Karpas-422 (cell line): ENCODE measurements at places on chromosomes 11 and 22.
A peak's percentile ranks its signal among the peaks of the same experiment; 100 is the strongest.

GRCh38 chr11:127458561-127458960 lies 458.0 kb upstream of the KIRREL3 start:
- no peak for DNase-seq

- DNase-seq = no peak
These were observed 10.1 kb downstream of the TXN2 start for GRCh38 chr22:36471341-36471821.

GRCh38 chr11:65780770-65781151 lies at the start of gene AP5B1:
AP5B1 (minus strand) TSS chr11:65780976; CDS start chr11:65780591, 385 bp downstream.
- DNase-seq = peak; percentile 82

GRCh38 chr22:23800297-23801237 lies 13.8 kb downstream of the SMARCB1 start:
- DNase-seq = peak; percentile 94

- DNase-seq = no peak
These were observed 243.9 kb downstream of the TENM4 start for GRCh38 chr11:79196950-79197349.

DNA sequence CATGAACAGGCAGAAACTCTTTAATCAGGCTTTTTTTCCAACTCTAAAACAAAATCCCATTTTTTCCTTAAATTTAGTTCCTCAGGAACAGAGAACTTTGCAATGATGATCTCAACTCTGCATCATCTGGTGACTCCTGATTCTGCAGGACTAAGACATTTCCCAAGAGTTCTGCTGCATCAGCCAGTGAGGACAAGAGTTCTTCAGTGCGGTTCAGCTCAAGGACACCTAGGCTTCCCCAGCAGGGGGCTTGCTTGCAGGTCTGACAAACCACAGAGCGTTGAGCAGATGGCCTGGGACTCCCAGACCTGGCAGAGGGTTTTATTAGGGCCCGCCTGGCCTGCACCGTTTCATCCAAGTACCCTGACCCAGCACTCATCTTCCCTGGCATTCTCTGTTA lies 6.4 kb downstream of the CDCA5 start:
- peak; percentile 57 for DNase-seq

GRCh38 chr11:125223901-125224361 lies 59.4 kb downstream of the PKNOX2 start:
- no peak for DNase-seq

GRCh38 chr11:30113326-30113898 lies 96.6 kb upstream of the KCNA4 start:
- no peak for DNase-seq

DNA sequence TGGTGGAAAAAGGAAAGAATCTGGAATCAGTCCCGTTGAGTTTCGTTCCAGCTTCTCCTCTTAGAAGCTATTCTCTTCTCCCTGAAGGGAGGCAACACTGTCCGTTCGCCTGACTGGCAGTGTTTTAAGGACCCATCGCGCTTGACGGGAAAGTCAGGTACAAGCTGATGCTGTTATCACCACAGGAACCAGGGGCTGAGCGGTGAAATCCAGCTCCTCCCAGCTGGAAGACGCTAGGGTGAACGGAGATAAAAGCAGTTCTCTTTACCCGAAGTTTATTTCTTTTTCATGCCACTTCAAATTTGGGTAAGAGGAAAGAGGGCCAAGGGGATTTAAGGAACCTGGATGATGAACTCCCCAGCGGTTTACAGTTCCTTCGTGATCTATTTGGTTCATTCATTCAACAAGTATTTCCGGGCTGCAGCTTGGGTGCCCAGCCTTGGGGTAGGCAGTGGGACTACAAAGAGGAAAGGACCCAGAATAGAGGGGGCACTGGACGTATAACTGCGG lies 551 bp upstream of the DEUP1 start:
- no peak for DNase-seq

- DNase-seq = no peak
These were observed 509 bp upstream of the PRRG4 start for GRCh38 chr11:32829157-32829679.

- no peak for DNase-seq
These were observed 67.8 kb downstream of the CASP12 start for GRCh38 chr11:104830508-104830907.

DNA sequence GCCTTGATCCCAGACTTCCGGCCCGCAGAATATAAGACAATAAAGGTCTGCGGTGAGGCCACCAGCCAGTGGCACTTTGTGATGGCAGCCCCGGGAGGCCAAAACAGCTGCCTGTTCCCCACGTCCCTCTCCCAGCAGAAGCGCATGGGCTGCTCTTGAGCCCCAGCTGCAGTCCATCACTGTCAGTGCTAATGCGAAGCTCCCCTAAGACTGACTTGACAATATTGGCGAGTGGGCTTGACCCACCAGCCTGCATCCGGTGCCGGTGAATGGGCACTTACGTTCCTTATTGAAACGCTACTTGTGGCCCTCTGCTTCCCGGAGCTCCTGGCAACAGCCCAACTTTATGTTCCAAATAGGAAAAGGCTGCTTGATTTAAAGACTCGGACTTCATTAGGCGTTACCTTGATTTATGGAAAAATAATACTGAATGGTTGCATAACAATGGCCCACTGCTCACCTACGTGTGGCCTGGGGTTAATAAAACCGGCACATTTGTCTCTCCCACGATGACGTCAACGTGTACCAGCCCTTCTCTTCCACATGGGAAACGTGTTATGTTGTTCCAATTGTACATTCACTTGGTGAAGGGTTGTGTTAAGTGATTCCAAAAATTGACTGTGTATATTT lies 93.4 kb upstream of the SEPTIN5 start:
- peak; percentile 88 for DNase-seq

GRCh38 chr11:65997286-65997685 lies 4.7 kb downstream of the EIF1AD start:
- no peak for DNase-seq

- DNase-seq = no peak
These were observed 35.3 kb downstream of the KIAA0930 start for GRCh38 chr22:45205276-45205925.

DNA sequence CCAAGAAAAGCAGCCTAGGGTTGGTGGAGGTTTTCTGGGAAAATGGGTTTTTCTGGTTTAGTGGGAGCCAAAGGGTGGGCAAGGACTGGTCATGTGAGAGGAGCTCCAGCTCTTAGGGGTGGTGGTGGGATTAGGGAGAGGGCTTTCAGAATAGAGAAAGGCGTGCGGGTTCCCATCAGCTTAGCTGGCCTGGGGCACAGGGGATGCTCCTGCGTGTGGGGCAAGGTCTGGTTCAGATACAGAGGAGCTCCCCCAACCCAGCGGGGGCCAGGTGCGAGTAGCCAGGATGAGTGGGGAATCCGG lies 644 bp downstream of the TMEM134 start:
- DNase-seq = peak; percentile 77

DNA sequence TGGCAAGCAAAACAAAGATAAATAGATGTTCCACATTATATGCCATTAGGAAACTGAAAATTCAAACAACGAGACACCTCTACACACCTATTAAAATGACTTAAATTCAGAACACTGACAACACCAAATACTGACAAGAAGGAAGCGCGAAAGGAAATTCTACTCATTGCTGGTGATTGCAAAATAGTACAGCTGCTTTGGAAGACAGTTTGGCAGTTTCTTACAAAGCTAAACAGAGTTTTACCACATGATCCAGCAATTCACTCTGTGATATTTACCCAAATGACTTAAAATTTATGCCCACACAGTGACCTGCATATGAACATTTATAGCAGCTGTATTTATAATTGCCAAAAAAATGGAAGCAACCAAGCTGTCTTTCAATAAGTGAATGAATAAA lies 232.6 kb downstream of the CASP12 start:
- DNase-seq = no peak

- DNase-seq = peak; percentile 98
These were observed 128.1 kb upstream of the TOP3B start for GRCh38 chr22:22110548-22111266.

DNA sequence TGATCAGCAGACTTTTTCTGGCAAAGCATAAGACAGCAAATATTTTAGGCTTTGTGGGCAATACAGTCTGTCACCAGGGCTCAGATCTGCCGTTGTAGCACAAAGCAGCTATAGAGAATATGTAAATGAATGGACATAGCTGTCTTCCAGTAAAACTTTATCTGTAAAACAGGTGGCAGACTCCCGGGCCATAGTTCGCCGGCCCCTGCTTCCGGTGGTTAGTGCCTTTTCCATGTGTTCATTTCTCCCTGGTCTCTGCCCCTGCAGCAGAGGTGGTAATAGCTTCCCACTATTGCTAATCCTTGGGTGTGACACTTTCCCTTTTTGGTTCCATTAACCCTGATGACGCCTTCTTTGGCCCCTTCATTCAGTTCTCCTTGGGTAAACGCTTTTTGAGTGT lies 93.7 kb upstream of the LDLRAD3 start:
- DNase-seq = no peak

DNA sequence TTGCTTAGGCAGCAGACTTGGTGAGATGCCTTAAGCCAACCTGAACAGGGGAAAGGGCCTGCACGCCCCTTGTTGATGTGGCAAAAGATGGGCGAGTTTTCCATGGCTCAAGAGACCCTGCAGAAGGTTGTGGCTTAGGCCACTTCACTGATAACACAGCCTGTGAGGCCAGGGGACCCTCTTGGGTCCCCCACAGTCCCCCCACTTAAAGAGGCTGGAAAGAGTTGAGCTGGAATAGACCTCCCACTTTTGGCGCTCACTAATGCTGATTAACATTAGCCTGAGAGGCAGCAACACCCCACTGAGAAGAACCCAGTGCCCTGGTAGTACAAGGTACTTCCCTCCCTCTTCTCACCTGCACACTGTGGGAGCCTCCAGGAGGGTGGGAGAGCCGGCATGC lies 107.5 kb downstream of the TRIM29 start:
- DNase-seq = no peak

DNA sequence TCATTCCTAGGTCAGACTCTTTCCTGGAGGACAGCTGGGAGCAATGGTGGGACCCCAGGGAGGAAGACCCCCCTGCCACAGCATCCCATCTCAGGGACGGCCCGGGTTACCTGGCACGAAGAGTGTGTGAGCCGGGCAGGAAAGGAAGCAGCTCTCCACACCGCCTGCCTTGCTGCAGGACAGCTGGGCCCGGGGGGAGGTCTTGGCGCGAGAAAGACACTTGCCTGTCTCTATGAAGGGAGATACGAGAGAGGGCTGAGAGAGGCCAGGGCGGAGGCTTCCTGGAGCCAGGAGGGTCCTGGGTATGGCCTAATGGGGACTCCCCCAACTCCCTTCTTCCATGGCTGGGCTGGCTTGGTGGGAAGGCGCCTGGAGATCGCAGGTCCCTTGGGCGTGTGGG lies 36.1 kb upstream of the TTLL12 start:
- no peak for DNase-seq

DNA sequence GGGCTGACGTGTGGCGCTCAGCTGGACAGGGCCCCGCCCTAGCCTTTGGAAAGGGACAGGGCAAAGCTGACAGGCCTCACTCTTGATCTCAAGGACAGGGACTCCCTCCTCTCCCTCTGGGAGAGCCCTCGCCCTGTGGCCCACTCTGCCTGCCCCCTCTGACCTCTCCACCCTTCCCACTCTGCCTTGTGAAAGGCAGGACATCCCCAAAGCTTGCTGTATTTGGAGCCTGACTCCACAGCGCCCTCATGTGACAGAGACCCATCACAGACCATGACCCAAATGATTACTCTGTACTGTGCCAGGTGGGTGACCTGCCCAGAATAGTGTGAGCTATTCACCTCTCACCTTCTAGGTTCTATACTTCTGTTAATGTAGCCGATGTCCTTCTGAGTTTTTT lies 18.8 kb downstream of the P2RY2 start:
- DNase-seq = peak; percentile 84

- no peak for DNase-seq
These were observed 18.9 kb downstream of the EXPH5 start for GRCh38 chr11:108574675-108575074.

DNA sequence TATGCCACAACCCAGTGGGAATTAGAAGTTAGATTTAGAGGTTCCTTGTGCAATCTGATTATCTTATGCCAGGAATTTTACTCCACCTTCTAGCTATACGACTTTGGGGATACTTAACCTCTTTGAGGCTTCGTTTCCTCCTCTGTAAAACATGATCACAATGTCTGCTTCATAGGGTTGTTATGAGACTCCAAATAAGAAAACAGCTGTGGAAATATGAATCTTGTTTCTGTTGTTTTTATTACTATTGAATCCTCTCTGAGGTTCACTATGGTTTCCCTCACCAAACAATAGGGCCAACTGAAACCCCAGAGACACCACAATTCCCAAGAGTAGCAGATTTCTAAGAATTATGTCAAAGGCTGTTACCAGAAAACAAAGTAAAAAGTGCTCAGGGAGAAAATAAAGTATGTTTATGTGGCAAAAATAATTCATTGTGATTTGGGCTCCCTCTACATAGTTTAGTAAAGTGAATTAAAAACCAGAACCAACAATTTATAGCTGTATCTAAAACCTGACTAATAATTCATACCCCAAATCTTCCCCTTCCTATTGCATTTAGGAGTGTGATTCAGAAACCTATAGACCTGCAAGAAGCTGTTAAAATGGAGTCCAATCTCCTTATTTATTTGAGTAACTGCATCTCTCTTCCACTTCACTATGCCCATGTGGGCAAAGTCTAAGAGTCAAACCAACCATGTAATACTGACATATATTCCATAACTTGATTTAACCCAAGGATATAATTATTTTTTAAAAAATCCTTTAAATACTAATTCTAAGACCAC lies 38.4 kb downstream of the AMBRA1 start:
- peak; percentile 47 for DNase-seq

GRCh38 chr11:70158757-70159389 lies 44.2 kb upstream of the FADD start:
- no peak for DNase-seq

DNA sequence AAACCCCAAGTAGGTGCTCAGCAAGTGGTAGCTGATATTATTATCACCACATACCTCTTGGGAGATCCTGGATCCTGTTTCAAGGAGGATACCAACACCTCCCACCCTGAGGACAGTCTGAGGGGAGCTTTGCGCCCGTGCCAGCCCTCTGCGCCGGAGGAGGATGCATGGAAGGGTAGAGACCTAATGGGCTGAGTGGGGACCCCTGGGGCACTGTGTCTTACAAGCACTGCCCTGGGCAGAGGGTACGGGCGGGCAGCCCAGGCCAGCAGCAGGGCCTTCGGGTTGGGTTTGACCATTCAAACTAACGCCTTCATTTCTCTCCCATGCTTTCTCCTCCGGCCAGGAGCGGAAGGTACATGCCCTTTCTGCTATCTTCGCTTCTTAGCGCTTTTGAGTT lies 26.3 kb downstream of the MYBPC3 start:
- no peak for DNase-seq

DNA sequence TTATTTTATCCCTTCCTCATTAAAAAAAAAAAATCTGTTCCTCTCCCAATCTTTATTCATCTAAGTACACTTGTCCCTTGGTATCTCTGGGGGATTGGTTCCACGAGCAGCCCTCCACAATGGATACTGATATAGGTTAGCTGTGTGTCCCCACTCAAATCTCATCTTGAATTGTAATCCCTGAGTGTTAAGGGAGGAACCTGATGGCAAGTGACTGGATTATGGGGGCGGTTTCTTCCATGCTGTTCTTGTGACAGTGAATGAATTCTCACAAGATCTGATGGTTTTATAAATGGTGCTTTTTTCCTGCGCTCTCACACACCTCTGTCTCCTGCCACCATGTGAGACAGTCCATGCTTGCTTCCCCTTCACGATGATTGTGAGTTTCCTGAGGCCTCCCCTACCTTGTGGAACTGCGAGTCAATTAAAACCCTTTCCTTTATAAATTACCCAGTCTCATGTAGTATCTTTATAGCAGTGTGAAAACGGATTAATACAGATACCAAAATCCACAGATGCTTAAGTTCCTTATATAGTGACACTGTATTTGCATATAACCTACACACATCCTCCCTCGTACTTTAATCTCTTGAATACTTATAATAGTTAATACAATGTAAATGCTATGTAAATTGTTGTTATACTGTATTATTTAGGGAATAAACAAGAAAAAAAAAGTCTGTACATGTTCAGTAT lies 62.0 kb downstream of the PACS1 start:
- peak; percentile 78 for DNase-seq
